ENCODE measurements at places on chromosomes 7 and 10. TPM values are rescaled to one million over a fixed set of nuclear protein-coding genes. Genes with fewer than 3 reads are reported as not detected.

Gene MYO3A
- total RNA-seq = 0.43 TPM

Gene SPRN
- not detected for total RNA-seq

Gene WASHC2A
- 24.7 TPM for total RNA-seq

Gene C10orf67
- not detected for total RNA-seq

Gene ZPBP
- total RNA-seq = not detected

Gene CRHR2
- total RNA-seq = not detected

Gene SEMA3E
- under 0.01 TPM for total RNA-seq

Gene MKX
- total RNA-seq = 0.43 TPM

Gene PNLIPRP3
- 13.0 TPM for total RNA-seq

Gene PON1
- total RNA-seq = not detected

Gene STK31
- total RNA-seq = not detected

Gene GALNT17
- not detected for total RNA-seq

Gene TLX1
- under 0.01 TPM for total RNA-seq

Gene ZNF365
- 3.4 TPM for total RNA-seq

Gene CALD1
- total RNA-seq = 265 TPM

Gene CNPY1
- total RNA-seq = not detected

Data from tracheal epithelial cell (primary cell).